ENCODE measurements at places on chromosomes 5 and 9.

- DNase-seq = no peak
Measured at GRCh38 chr9:88319936-88320747, 68.1 kb upstream of the SPIN1 start.

- DNase-seq = no peak
Measured at GRCh38 chr5:78690253-78690972, 41.8 kb upstream of the LHFPL2 start.

DNA sequence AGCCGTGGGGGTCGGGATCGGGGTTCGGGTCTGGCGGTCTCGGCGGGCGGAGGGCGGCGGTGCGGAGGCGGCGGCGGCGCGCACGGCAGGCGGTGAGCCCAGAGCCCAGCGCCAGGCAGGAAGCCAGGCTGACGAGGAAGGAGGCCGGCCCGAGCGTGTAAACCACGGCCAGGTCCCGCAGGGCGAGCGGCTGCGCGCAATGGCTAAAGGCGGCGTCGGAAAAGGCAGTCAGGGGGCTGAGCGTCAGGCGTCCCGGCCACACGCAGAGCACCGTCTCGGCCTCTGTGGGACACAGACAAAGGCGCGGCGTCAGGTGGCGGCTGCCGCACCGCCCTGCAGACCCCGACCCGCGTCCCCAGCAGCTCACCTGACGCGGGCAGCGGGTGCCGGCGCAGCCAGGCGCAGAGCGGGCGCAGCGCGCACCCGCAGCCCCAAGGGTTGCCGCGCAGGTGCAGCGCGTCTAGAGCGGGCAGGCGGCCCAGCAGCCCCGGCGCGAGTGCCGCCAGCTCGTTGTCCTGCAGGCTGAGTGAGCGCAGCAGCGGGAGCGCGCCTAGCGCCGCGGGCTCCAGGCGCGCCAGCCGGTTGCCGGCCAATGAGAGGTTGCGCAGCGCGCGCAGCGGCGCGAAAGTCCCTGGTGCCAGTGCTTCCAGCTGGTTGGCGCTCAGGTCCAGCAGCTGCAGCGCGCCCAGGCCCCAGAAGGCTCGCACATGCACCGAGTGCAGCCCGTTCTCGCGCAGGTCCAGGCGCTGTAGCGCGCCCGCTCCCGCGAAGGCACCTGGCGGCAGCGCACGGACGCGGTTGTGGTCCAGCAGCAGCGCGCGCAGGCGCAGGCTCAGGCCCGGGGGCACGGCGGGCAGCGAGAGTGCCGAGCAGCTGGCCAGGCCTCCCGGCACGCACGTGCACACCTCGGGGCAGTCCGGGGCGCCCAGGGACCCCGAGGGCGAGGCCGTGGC is 671 bp downstream of the LRRC26 start:
- no peak for DNase-seq

GRCh38 chr9:12464910-12465512 is 228.2 kb upstream of the TYRP1 start:
- no peak for DNase-seq

DNA sequence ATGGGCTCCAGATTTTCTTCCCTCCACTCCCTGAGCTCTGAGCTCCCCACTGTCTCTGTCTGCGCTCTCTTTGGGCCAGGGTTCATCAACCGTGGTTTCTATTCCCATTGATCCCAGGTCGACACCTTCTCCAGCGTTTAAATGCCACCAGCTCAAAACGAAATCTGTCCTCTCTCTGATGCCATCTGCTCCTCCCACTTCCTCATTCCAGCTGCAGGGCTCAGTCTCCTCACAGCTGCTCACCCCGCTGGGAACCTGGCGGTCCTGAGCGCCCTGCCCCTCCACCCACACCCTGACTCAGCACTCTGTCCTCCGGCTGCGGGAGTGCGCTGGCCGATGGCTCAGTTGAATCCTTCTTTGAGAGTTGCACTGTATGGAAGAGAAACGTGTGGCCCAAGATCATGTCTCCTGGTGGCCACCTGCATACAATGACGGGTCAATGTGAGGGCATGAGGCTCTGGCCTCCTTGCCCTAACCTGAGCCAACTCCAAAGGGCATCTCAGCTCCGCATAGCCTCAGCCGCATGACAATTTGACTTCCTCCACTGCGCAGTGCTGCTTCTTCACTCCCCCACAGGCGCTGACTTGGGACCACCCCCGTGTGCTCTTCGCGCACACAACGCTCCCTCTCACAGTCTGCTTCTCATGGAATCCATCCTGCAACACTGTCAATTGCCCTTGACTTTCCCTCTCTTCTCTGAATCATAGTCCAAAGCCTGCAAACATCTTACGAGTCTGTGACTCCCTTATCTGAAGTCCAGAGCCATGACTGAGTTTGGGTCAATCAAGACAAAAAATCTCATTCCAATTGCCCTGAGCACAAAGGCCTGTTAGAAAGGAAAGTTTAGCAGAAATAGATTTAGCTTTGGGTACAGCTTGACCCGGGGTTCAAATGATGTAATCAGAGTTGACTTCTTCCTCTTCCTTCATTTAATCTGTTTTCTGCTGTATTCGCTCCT is 82.4 kb downstream of the PTCH1 start:
- no peak for DNase-seq

DNA sequence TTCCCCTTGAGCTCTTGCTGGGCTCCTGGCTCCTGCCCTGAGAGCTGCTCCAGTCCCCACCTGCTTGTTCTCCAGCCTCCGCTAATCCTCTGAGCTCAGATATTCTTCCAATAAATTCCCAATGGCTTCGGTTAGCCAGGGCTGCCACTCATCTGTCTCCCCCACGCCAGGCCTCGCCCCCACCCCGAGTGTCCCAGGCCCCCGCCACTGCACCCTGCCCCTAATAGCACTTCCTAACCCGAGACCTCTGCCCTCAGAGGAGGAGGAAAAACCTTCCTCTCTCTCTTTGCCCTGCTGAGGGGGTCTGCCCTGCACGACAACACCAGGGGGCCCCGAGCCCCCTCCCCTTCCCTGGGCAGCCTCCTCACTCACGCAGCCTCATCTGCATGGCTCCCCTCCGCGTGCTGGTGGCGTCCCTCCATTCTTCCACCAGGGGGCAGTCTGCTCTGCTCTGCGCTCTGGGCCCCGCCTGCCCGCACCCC is 5.4 kb upstream of the LCN15 start:
- no peak for DNase-seq

DNA sequence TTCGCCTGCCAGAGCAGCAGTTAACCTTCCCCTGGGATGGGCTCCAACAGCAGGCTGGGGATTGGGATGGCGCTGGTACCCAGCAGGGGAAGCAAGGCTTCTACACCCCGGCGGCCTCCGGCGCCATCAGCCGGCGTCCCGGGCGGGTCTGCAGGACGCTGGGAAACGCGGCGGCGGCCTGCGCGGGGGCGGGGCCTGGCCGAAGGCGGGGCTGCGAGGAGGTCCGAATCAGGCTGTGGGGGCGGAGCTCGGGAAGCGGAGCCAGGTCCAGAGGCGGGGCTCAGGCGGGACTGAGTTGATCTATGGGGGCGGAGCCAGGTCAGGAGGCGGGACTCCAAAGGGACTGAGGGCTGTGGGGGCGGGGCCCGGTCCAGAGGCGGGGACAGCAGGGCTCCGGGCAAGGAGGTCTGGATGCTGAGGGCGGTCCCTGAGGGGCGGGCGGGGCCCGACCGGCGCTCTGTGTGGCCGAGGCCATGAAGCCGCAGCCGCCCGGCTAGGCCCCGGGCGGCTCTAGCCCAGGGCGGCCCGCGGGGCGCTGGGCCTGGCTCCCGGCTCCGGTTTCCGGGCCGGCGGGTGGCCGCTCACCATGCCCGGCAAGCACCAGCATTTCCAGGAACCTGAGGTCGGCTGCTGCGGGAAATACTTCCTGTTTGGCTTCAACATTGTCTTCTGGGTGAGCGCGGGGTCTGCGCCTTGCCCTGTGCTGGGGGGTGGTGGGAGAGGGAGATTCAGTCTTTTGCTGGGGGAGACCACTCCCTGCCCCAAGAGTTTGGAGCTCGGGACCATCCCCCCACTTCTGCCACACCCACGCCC is at the start of gene TSPAN17:
TSPAN17 (plus strand) TSS at position 455 of the 813 bp plus-strand sequence; CDS start at position 587, 132 bp downstream.
- DNase-seq = peak; percentile 97

- no peak for DNase-seq
Measured at GRCh38 chr5:16066810-16067209, 112.8 kb downstream of the MARCHF11 start.

- peak; percentile 87 for DNase-seq
Measured at GRCh38 chr9:109766351-109766750, 13.6 kb upstream of the PALM2AKAP2 start.

DNA sequence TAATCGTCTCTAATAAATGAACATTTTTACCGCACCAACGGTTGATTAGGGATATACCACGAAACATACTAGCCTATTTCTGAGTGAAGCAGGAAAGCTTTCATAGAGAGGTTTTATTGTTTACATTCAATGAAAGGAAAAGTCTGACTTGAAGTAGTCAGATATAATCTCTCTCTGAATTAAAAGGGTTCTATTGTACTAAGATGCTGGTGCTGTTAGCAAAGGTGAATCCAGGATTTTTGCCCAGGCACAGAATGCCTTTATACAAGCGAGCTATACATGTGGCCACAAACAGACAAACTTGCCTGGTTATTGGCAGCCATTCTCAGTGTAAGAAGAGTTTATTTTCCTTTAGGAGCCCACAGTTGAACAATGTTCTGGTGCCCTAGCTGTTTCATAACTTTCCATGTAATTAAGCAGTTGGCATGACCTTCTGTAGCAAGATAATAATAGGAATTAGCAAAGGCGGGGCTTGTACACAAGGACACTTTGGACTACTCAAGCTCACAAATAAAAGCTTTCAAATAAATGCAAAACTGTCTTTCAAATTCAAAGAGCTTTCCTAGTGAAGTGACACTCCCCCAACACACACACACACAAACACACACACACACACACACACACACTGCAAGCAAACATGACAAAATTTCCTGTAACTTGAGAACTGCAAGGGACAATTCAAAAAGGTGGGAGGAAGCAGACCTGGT is 198.7 kb upstream of the MAP3K1 start:
- no peak for DNase-seq

DNA sequence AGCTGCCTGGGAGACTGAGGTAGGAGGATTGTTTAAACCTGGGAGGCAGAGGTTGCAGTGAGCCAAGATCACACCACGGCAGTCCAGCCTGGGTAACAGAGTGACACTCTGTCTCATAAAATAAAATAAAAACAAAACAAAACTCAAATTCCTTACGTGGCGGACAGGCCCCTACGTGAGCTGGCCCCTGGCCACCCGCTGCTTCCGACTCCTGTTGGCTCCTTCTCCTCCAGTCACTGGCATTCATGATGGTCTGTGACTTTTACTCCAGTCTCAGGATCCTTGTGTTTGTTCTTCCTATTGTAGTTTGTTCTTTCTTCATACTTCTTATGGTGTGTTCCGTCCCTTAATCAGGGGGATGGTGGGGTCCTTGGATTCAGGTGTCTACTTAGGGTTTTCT is 28.5 kb upstream of the ZFR start:
- no peak for DNase-seq

- no peak for DNase-seq
Measured at GRCh38 chr9:104802110-104802509, 38.2 kb downstream of the NIPSNAP3B start.

GRCh38 chr5:136028782-136029742 is at the start of gene TGFBI:
TGFBI (plus strand) TSS chr5:136028988; CDS start chr5:136029056, 68 bp downstream.
- DNase-seq = no peak

DNA sequence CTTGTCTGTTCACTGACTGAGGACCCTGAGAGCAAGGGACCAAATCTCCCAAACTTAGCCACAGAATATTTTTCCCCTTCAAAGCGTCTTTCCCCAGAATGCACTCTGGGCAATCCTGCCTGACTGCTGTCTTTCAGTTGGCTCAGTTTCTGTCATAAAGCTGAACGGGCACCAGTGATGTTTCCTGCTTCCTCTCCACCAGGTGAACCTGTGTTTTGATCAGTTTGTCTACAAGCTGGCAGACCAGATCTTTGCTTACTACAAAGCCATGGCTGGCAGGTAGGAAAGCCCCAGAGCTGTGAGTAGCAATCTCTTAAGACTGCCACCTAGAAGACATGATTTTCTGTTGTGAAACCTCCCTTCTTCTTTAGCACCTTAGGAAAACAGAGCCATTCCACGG is 61.8 kb downstream of the CYFIP2 start:
- DNase-seq = no peak

DNA sequence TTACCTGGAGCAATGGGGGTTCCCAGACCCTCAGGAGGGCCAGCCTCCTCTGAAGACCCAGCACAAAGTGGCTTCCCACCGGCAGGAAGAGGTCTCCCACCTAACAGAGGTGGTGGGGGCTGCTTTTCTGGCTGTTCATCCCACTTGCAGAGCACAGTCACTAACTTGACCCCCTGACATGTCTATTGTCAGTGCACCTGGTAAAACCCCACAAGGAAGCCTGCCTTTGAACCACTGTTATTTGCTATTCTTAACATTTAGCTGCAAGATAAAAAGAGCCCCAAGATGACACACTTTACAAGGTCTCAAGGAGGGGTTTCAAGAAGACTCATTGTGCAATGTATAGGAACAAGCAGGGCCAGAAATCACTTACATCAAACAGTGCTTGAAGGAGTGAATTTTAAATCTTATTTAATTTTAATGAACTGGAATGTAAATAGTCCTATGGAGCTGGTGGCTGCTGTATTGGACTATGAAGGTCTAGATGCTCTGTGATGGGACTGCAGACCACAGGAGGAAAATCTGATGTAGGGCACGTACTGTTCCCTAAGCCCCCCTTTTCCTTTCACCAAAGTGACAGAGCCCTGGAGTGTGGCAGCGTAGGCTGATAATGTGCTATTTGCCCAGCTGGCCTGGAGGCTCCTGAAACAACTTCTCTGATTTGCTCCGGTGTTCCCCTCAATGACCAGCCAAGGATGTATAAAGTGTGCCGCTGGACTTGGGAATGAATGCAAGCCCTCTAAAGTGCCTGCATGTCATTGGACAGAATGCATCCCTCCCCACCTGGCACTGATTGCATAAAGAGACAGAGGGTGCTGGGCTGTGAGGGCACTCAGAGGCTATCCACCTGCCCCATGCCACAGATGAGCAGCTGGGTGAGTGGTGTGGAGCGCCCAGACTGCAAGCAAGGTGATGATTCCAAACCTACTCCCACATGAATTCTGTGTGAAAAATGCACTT is 80.2 kb downstream of the PTPN3 start:
- DNase-seq = no peak

DNA sequence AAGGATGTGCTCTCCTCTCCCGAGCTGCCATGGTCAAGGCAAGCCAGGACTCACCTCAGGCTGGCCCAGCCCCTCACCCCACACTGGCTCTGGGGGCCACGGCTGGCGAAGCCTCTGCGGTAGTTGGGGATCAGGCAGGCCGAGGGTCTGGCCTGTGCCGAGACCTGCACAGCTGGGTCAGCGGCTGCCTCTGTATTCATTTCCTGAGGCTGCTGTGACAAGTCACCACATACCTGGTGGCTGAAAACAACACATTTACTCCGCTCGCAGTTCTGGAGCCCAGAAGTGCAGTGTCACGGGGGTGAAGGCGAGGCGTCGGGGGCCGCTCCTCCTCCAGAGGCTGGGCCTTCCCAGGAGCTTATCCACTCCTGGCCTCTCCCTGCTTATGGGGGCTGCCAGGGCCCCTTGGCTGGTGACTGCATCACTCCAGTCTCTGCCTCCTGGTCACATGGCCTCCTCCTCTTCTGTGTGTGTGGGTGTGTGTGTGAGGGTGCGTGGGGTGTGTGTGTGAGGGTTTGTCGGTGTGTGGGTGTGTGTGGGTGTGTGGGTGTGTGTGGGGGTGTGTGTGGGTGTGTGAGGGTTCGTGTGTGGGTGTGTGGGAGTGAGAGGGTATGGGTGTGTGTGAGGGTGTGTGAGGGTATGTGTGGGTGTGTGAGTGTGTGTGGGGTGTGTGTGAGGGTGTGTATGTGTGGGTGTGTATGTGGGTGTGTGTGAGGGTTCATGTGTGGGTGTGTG is 3.2 kb upstream of the SCGB3A1 start:
- DNase-seq = no peak

All from fibroblast of skin of left biceps (primary cell).